ENCODE measurements at places on chromosomes 2 and 18.

DNA sequence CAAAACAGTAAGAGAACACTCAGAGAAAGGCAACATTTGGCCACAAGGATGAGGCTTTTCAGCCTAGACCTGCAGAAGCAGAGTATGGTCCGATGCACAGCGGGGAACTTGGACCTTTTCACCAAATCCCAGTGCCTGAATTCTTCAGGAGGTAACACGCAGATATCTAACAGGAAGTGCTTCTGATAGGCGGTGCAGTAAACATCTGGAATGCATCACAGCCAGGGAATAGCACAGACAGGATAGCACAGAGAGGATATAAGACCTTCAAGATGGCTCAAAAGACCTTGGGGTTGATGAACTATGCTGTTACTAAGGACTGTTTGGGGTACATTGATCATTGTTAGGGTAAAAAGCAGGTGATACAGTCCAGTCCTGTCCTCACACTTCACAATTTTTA is 1.7 kb downstream of the TMEM127 start:
- peaks cover 23% of the 10 kb centered on the region for H3K27me3 ChIP-seq
- H3K4me3 ChIP-seq = peak overlapping the region; percentile 93
- H3K27ac ChIP-seq = no peak overlapping the region
- peaks cover 18% of the 10 kb centered on the region for H3K36me3 ChIP-seq

- no peaks in the 10 kb centered on the region for H3K36me3 ChIP-seq
- no peak overlapping the region for H3K4me3 ChIP-seq
- no peaks in the 10 kb centered on the region for H3K27me3 ChIP-seq
- H3K27ac ChIP-seq = no peak overlapping the region
- no peak for DNase-seq
Observed at GRCh38 chr2:173119944-173120343, 44.3 kb downstream of the MAP3K20 start.

DNA sequence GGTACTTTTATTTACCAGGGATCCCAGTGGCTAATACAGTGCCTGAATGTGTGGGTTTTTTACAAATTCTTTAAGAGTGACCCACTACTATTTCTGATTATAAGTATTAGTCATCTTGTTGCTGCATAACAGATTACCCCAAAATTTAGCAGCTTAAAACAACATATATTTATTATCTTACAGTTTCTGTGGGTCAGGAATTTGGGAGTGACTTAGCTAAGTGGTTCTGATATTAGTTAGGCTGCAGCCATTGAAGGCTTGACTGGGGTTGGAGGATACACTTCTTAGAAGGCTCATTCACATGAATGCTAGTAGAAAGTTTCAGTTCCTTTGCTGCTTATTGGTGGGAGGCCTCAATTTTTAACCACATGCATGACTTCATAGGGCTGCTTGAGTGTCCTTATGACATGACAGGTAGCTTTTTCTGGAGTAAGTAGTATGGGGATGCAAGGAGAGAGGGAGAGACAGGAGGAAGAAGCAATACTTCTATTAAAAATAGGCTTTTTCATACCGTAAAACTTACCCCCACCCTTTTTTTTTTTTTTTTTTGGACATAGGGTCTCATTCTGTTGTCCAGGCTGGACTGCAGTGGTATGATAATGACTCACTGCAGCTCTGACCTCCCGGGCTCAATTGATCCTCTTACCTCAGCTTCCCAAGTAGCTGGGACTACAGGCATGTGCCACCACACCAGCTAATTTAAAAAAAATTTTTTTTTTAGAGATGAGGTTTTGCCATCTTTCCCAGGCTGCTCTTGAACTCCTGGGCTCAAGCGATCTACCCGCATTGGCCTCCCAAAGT is 13.3 kb upstream of the POLE4 start:
- H3K4me1 ChIP-seq = no peaks in the 10 kb centered on the region
- H3K36me3 ChIP-seq = peaks cover 7% of the 10 kb centered on the region
- no peak overlapping the region for H3K27ac ChIP-seq
- DNase-seq = no peak

DNA sequence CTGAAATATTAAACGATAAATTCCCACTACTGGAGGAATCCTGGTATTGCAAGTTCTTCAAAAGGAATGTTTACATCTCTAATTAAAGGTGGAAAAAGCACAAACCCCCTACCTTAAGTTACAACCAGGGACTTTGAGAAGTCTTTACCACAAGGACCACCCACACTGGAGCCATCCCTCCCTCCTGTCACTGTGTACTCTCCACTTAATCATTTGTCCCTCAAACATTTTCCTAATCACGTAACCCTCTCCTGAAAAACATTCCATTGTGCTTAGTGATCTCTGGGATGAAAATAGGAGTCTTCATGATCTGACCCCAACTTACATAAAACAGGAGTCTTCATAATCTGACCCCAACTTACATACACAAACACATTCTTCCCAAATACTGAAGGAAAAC is 85.7 kb downstream of the SUCLG1 start:
- no peak overlapping the region for H3K27ac ChIP-seq
- no peaks in the 10 kb centered on the region for H3K36me3 ChIP-seq
- no peak for DNase-seq
- H3K27me3 ChIP-seq = no peaks in the 10 kb centered on the region

GRCh38 chr18:6434481-6434880 is 19.8 kb upstream of the L3MBTL4 start:
- H3K4me3 ChIP-seq = no peak overlapping the region
- peaks cover under 1% of the 10 kb centered on the region for H3K27me3 ChIP-seq
- H3K36me3 ChIP-seq = no peaks in the 10 kb centered on the region
- H3K27ac ChIP-seq = no peak overlapping the region
- H3K4me1 ChIP-seq = peaks cover 5% of the 10 kb centered on the region
- DNase-seq = no peak

GRCh38 chr18:56276466-56276865 is 361.9 kb downstream of the TXNL1 start:
- H3K4me1 ChIP-seq = peaks cover 33% of the 10 kb centered on the region
- H3K27me3 ChIP-seq = peaks cover 2% of the 10 kb centered on the region

DNA sequence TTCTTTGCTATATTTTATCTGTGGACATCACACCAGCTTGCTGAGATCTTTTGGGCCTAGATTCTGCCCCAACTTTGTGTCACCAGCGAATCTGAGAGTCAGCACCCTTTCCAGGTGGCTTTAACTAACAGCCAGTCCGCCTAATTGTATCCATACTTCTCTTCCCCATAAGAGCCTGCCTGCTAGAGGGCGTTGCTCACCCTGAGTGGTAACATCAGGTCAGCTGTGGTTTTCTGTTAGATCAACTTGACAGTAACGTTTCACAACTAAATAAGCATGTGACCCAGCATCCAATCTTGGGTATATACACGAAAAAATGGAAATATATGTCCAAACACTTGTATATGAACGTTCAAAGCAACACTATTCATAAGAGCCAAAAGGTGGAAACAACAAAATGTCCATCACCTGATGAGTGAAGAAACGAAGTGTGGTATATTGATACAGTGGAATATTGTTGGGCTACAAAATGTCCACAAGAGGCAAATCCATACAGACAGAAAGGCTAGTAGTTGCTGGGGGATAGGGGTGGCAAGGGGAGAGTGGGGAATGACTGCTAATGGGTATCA is 24.9 kb downstream of the EFHD1 start:
- no peak for DNase-seq
- H3K27me3 ChIP-seq = peaks cover 2% of the 10 kb centered on the region
- no peaks in the 10 kb centered on the region for H3K36me3 ChIP-seq
- H3K27ac ChIP-seq = no peak overlapping the region

DNA sequence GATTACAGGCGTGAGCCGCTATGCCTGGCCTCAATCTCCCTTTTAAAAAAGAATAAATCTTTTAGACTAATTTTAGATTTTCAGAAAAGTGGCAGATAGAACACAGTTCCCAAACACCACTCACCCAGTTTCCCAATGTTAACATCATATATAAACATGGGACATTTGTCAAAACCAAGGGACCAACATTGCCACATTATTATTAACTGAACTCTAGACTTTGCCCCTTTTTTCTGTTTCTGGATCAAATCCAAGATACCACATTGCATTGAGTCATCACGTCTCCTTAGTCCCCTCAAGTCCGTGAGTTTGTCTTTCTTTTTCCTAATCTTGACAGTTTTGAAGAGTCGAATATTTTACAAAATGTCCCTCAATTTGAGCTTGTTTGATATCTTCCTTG is 2.4 kb downstream of the C2orf42 start:
- no peak overlapping the region for H3K4me3 ChIP-seq
- peaks cover 3% of the 10 kb centered on the region for H3K27me3 ChIP-seq
- H3K36me3 ChIP-seq = no peaks in the 10 kb centered on the region
- peaks cover 5% of the 10 kb centered on the region for H3K4me1 ChIP-seq
- no peak for DNase-seq
- H3K27ac ChIP-seq = no peak overlapping the region

DNA sequence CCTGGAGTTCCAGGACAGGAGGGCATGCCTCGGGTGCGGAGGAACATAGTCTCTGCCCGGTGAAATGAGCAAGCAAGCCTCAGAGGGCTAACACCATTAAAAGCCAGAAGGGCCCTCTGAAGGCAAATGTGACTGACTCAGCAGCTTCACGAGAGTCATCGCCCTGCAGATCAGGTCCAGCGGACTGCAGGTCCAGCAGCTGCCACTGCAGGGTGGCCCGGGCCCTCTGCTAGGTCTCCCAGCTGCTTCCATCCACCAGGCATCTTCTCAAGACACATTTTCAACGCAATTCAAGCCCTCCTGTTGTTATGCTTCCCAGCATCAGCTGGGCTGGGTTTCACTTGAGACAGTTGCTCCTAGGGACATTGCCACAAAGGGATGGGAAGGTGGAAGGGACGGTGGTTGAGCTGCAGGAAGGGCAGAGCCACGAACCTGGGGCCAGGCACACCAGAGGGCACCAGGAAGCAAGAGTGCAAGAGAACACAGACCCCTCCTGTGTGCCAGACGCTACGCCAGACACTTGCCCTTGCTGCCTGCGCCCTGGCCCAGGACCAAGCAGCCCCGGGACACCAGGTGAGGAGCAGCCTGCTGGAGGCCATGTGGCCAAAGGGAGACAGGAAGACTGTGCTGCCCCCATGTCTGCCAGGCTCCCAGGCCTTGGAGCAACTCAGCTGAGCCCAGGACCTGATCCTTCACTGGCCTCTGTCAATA is 173.0 kb downstream of the HDAC4 start:
- no peaks in the 10 kb centered on the region for H3K36me3 ChIP-seq
- no peak overlapping the region for H3K4me3 ChIP-seq
- H3K4me1 ChIP-seq = peaks cover 7% of the 10 kb centered on the region
- no peak overlapping the region for H3K27ac ChIP-seq
- DNase-seq = no peak

DNA sequence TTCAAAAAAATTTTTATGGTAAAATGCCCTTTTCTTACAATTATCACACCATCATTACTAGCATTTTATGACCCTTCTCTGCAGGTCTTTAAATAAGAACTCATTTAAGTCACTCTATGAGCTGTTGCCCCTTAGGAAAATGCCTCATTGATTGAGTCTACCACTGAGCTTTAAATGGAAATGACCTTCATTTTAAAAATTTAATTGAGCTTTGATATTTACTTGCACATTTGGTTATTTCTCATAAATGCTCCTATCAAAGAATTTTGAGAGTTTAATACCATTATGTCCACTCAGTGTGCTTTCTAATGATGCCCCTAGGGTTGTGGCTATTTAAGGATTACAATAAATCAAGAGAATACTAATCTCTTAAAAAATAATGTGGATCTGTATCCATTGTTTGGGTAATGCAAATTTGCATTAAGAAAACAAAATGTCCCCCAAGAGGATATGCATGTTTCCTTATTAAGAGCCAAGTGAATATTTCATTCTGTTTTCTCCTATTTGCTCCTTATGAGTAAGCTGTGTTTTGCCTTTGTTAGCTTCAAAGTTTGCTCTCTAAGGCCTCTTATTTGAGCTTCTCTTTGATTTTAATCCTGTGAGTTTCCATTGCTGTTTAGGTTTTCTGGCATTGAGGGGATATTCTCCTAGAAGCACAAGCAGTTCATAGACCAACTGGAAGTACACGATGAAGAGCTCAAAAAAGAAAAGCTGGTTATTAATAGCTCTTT is 69.8 kb downstream of the CERS6 start:
- no peaks in the 10 kb centered on the region for H3K27me3 ChIP-seq
- H3K4me1 ChIP-seq = peaks cover 44% of the 10 kb centered on the region
- no peak overlapping the region for H3K4me3 ChIP-seq
- H3K36me3 ChIP-seq = no peaks in the 10 kb centered on the region
- DNase-seq = no peak

- peaks cover 4% of the 10 kb centered on the region for H3K4me1 ChIP-seq
- no peak overlapping the region for H3K4me3 ChIP-seq
- H3K27me3 ChIP-seq = peaks cover 3% of the 10 kb centered on the region
Observed at GRCh38 chr2:219658874-219659273, 31.4 kb downstream of the SLC4A3 start.

DNA sequence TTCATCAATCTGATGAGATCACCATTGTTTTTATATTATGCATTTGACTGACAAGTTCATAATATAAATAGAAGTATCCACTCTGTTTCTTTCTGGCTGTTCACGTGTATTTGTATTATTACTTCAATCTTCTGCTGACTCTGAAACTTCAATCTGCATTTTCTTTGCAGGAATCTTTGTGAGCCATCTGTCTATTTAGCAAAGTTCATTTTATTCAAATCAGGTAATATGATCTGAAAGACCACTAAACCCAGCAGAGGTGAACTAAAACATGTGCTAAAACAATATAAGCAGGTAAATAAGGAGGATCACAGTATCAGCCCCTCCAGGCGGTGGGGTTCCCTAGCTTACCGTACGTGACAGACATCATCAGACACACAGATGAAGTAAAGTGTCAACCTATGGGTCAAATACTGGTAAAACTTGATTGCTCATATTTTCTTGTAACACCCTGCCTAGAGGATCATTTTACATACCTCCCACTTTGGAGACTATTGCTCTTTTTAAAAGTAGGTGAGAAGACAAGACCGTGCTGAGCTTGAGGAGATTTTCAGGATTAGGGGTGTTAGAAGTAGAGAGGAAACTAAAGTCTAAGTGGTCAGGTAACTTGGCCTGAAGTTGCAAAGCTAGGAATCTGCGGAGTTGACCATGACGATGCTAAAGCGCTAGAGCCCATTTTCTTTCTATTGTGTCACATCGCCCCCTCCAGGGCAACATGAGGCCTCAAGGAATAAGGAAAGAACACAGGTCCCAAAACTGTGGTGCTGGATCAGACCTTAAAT is 9.0 kb downstream of the DTNB start:
- no peak overlapping the region for H3K4me3 ChIP-seq
- H3K4me1 ChIP-seq = no peaks in the 10 kb centered on the region
- no peaks in the 10 kb centered on the region for H3K27me3 ChIP-seq
- no peaks in the 10 kb centered on the region for H3K36me3 ChIP-seq

- no peak overlapping the region for H3K27ac ChIP-seq
- H3K27me3 ChIP-seq = peaks cover 20% of the 10 kb centered on the region
- no peak overlapping the region for H3K4me3 ChIP-seq
- no peaks in the 10 kb centered on the region for H3K36me3 ChIP-seq
- no peaks in the 10 kb centered on the region for H3K4me1 ChIP-seq
Observed at GRCh38 chr2:95354469-95354901, 48.0 kb upstream of the FAHD2A start.

DNA sequence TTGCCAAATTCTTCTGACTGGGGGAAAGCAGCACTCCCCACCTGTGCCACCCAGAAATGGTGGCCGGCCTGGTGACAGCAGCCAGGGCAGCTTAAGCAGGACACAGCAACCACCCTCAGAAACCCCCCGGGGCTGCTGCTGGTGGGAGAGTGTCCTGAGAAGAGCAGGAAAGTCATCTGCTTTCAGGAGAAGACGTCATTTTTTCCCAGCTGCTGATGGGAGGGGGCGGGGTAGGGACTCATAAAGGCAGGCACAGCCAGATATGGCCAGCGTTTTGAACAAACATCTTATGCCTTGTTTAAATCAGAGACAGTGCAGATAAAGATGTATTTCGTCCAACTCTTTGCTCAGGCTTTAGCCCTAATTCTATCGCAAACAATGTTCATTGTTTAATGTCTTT is 139.5 kb downstream of the LRRC30 start:
- H3K27ac ChIP-seq = peak overlapping the region; percentile 98
- H3K4me1 ChIP-seq = peaks cover 64% of the 10 kb centered on the region
- peaks cover 2% of the 10 kb centered on the region for H3K27me3 ChIP-seq

All from endothelial cell (in vitro differentiated cells).